ENCODE measurements at places on chromosomes 6 and 20.

DNA sequence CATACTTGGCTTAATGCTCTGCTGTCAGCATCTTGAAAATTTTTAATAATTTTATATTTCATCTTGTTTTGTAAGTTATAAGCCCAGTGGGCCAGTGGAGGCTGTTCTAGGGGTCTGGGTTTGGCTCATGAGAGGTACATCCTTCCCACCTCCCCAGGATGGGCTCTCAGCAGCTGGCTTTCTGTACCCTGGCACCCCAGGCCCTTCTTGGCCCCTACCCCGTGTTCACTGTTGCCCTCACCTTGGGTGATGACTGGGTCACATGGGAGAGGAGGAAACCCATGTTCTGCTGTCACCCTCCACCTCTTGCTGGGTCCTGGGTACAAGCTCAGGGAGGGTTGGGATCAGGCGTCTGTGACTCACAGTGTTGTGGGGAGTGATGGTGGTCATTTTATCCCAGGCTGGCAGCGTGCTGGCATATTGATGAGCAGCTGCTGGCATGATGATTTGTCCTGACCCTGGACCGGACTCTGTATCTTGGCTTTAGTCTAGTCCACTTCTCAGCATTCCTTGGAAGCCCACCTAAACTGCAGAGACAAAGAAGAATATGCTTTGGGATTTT, 34.6 kb downstream of the SLC16A10 start:
- no peak for DNase-seq

DNA sequence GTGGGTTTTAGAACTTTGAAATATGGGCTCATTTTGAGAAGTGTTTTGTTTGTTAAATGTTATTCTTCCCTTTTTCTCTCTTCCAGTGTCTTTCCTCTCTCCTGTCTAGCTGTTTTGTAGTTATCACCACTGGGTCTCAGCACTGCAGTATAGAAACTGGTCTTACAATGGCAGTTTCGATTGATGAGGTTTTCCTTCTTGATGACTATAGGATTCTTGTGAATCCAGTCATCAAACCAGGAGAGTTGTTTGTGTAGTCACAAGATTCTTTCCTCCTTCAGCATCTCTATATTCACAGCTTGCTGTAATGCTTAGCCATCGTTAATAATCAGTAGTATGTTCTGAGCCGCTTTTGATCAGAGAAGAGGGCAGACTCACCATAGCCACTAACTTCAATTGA, 172.3 kb downstream of the OGFRL1 start:
- no peak for DNase-seq

DNA sequence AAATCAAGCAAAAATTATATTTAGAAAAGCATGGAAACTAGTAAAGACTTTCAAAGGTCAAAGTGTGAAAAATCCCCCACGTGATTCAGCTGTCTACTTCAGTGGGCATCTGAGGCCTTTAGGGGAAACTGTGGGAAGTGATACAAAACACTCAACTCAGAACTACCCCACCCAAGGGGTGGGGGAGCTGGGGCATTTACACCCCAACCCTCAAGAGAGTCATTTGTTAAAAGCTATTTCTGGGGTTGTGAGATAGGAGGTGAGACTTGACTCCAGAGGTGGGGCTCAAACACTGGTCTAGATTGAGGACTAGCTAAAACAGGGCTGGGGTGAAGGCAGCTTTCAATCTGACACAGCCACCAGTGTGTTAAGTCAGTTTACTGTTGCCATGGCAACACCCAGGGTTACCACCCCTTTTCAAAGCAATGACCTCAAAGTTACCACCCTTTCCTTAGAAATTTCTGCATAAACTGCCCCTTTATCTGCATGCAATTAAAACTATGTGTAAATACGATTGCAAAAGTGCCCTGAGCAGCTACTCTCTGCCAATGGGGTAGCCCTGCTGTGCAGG, 9.9 kb upstream of the GTSF1L start:
- no peak for DNase-seq

DNA sequence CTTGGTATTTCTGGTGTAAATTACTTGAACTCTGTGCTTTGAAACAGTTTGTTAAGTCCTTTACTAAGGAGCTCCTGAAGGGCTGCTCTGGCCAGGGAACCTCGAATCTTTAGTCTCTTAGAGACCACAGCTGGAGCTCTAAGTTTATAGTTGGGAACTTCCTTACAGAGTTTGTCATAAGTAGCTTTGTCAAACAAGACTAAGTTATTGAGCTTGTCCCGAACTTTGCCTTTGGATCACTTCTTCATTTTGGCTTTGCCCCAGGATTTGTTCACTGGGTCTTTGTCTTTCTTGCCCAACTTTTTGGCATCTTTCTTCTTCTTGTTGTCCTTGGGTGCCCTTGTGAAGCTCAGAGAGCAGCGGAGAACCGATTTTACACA, 64.8 kb downstream of the FAM50B start:
- no peak for DNase-seq

GRCh38 chr6:40536442-40536841, 50.7 kb downstream of the LRFN2 start:
- no peak for DNase-seq

DNA sequence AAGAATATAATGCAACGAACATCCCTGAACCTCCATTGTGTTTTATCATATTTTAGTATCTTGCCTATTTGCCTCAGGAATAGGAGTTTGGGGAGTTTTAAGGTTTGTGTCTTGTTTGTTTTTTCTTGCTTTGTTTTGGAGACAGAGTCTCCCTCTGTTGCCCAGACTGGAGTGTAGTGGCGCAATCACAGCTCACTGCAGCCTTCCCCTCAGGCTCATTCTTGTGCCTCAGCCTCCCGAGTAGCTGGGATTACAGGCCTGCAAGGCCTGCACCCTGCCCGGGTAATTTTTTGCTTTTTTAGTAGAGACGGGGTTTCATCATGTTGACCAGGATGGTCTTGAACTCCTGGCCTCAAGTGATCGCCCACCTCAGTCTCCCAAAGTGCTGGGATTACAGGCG, 63.3 kb upstream of the CARMIL1 start:
- no peak for DNase-seq

DNA sequence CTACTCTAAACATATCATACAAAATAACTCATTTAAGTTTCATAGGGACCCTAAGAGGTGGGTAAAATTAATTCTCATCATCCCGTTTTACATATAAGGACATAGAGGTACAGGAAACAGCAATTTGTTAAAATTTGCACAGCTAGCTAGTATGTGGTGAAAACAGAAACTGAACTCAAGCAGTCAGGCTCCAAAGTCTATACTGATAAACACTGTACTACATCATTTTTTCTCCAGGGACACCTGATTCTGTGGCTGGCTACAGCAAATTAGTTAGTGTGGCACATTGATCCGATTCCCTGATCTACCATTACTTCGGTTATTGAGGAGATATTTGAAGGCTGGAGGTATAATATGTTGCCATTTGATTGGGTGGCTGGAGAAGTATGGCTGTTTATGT, 36.2 kb upstream of the E2F3 start:
- no peak for DNase-seq

DNA sequence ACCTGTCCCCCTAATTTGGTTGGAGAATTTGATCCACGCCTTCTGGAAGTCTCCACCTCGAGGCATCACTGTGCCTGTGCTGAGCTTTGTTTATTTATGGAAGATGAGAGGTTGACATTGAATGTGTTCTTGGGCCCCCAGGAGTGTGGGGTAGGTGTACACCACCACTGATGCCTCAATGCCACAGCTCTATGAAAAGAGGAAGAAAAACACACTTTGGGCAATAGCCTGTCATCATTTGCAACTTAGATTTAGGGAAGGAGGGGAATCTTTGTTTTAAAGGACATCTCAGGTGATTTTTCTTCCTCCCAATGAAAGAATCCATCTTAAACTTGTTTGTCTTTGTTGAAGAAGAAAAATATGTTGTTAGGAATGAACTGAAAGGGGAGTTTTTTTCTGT, 42.6 kb downstream of the TBC1D7 start:
- no peak for DNase-seq

GRCh38 chr20:59055302-59055701, 12.7 kb upstream of the PRELID3B start:
- DNase-seq, result no peak

- DNase-seq, result no peak
Observed at GRCh38 chr6:2890976-2891767, 11.9 kb downstream of the SERPINB9 start.

- no peak for DNase-seq
Observed at GRCh38 chr6:160190973-160191372, 67.6 kb downstream of the SLC22A2 start.

DNA sequence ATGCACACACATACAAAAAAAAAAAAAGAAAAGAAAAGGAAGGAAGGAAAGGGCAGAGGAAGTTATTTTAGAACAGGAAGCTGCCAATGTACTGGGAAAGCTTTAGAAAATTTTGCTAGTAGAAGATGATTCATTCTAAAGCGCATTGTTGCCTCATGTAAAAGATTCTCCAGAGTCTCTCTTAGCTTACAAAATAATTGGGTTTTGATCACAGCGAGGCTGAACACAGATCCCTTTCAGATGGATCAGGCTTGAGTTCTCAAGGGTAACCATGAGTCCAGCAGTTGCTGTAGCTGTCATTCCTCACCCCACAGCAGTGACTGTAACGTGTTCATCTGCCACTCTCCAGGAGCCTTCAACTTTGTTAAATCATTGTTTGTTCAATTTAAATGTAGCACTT, 81.9 kb downstream of the PHACTR2 start:
- DNase-seq, result no peak

GRCh38 chr20:19583532-19584175, 174.4 kb upstream of the RIN2 start:
- peak; percentile 3 for DNase-seq

- no peak for DNase-seq
Observed at GRCh38 chr6:88712243-88712936, 251.0 kb downstream of the RNGTT start.

GRCh38 chr20:11304795-11305194, 612.9 kb upstream of the BTBD3 start:
- no peak for DNase-seq

GRCh38 chr6:36659271-36659670, 19.2 kb upstream of the CDKN1A start:
- peak; percentile 88 for DNase-seq

DNA sequence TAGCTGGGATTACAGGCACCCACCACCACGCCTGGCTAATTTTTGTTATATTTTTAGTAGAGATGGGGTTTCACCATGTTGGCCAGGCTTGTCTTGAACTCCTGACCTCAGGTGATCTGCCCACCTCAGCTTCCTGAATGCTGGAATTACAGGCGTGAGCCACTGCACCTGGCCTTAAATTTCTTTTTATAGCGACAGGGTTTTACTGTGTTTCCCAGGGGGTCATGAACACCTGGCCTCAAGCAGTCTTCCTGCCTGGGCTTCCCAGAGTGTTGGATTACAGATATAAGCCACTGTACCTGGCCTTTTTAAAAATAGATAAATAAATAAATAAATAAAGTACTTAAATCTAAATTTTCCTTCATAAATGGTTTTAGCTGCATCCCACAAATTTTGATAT, 57.5 kb downstream of the LIN28B start:
- no peak for DNase-seq

- no peak for DNase-seq
Observed at GRCh38 chr20:38152621-38153221, 12.3 kb downstream of the TGM2 start.

GRCh38 chr20:10651227-10651990, 22.4 kb downstream of the JAG1 start:
- DNase-seq, result no peak

- DNase-seq, result no peak
Observed at GRCh38 chr6:26355366-26355765, 9.6 kb upstream of the BTN3A2 start.

DNA sequence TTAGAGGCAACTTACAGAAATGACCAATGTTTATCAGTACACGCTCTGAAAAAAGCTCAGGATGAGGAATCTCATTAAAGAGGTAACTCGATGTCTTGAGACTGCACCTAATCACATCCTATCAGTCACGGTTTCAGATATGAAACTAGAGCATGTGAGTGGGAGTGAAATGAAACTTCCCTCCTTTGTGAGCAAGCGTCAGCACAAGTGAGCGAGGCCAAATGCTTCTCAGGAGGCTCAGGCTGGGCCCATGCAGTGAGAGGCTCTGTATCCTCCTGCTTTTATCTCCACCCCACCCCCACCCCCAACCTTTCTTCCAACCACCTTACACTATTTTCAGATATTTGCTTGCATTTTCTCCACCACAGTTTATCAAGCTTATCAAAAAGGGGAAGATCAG, 140.8 kb upstream of the RIMS1 start:
- no peak for DNase-seq

GRCh38 chr6:19734061-19734460, 103.1 kb upstream of the ID4 start:
- DNase-seq, result no peak

GRCh38 chr20:62962891-62963613, 10.5 kb downstream of the SLC17A9 start:
- no peak for DNase-seq

DNA sequence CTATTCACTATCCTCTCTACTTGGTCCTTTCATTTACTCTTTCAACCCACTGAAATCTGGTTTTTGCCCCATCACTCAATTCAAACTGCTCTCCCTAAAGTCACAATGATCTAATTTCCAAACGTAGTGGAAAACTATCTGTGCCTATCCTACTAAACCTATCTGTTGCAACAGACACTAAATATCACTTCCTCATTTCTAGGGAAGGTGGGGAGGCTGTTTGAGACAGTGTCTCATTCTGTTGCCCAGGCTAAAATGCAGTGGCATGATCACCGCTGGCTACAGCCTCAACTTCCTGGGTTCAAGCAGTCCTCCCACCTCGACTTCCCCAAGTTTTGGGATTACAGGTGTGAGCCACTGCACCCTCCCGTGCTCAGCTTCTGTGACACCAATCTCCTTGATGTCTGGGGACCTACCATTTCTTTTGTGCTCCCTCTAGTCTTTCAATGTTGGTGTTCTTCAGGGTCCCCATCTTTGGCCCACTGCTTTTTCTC, 8.8 kb downstream of the RANBP9 start:
- no peak for DNase-seq

- DNase-seq, result no peak
Observed at GRCh38 chr20:57805747-57806146, 95.9 kb upstream of the PMEPA1 start.

GRCh38 chr6:166344240-166344639, 1.9 kb upstream of the SFT2D1 start:
- DNase-seq, result no peak
